ENCODE measurements at places on chromosomes 7 and 10. TPM values are rescaled to one million over a fixed set of nuclear protein-coding genes. Genes with fewer than 3 reads are reported as not detected.

DNA sequence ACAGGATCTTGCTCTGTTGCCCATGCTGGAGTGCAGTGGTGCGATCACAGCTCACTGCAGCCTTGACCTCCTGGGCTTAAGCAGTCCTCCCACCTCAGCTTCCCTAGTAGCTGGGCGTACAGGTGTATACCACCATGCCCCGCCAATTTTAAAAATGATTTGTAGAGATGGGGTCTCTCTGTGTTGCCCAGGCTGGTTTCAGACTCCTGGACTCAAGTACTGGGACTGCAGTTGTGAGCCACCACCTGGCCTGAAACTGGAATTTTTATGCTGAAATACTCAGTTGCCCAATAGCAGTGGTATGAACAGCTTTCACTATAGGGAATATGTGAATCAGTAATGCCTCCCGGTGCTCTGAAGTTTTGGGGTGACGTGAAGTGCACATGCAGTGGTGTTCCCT is 7.6 kb downstream of the ZRANB1 start:
- DNase-seq: no peak

- no peak for DNase-seq
These were observed 28.3 kb downstream of the WDR86 start for GRCh38 chr7:151381348-151382078.

The DKK1 gene
- total RNA-seq: 5.8 TPM

The CHAT gene
- not detected for total RNA-seq

GRCh38 chr7:24299192-24299591 is 15.2 kb downstream of the NPY start:
- DNase-seq: no peak

DNA sequence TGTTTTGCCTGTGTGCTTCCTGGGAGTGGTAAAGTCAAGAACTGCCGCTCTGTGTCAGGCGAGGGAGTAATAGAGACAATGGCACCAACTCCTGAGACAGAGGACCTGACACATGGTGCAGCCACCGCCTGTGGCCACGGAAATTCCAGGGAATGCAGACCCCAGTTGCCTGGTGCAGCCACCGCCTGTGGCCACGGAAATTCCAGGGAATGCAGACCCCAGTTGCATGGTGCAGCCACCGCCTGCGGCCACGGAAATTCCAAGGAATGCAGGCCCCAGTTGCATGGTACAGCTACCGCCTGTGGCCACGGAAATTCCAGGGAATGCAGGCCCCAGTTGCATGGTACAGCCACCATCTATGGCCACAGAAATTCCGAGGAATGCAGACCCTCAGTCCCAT is 8.7 kb downstream of the DIP2C start:
- DNase-seq: no peak

GRCh38 chr7:100865372-100865911 is 1.7 kb upstream of the TRIP6 start:
- peak; percentile 46 for DNase-seq

DNA sequence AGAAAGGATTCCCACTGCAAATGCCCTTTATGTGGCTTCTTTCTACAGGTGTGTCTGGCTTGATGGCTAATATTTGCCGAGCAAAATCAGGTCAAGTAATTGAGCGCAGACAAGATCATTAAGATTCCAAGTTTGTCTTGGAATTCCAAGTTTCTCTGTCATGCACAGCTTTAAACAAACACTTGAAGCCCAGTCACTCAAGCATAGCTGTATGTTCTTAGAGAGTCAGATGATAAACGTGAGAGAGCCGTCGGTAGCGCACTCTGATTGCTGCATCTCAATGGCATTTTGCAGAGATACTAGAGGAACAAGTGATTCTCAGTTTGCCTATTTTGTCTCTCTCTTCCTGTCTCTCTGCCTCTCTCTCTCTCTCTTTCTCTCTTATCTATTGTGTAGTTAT is 658 bp downstream of the DMBT1 start:
- no peak for DNase-seq

DNA sequence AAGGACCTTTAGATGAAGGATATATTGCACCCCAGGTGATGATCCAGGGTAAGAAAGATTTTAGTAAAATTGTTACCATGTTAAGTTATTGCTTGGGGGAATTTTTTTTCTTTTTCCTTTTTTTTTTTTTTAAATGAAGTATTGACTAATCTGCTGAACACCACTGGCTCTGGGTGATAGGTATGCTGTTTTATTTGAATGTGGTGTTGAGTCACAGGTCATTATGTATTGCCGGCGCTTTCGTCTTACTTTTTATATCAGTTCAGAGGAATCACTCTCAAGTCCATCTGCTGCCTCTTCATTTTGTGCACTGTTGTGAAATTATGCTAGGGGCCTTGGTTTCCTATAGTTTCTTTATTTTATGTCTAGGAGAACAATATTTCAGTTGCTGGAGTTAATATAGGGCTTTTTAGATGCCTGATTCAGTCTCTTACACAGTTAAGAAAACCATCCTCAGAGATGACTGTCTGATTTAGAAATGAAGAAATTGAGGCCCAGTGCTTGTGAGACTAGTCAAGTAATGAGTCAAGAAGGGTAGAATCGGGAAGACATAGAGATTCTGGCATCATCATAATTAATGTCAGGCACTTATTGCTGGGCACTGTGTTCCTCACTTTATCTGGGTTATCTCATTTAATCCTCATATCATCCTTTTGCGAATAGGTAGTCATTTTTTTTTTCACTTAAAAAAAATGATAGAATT is 38.7 kb downstream of the NRF1 start:
- DNase-seq: no peak

The LRMDA gene
- 12.0 TPM for total RNA-seq

GRCh38 chr10:71504570-71504969 is 107.8 kb downstream of the CDH23 start:
- no peak for DNase-seq

- no peak for DNase-seq
These were observed 289.6 kb downstream of the SDHAF3 start for GRCh38 chr7:97407106-97407505.

The SPDYE3 gene
- not detected for total RNA-seq

All from omental fat pad (tissue), 4 donors.